ENCODE measurements at places on chromosomes 1 and 21. TPM values are rescaled to one million over a fixed set of nuclear protein-coding genes. Genes with fewer than 3 reads are reported as not detected.

DNA sequence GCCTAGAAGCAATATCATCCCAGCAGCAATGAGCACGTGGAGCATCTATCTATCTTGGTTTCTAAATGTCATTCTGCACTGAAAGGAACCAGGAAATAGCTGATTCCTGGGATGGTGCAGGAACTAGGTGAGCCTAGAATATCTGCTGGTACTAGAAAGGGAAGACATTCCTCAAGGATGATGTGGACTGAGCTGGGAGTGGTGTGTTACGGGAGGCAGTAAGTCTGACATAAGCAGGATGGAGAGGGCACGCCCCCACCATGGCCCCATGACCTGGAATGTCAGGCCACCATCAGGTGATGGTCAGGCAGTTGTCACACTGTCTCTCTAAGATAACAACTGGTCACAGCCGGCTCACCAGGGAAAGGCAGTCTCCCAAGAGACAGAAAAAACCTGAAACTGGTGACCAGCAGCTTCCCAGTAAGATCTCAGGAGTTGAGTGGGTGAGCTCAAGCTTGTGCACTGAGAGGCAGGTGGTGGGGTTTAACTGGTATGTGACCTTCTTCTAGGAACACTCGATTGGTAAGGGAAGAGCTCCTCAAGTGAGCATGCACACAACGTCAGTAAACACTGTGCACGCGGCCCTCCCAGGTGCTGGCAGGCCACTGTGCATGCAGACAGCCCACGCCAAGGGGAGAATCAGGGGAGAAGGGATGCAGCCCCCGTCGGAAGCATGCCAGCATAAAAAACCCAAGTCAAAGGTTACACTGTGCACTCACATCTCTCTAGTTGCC is 148.7 kb downstream of the ADSS2 start:
- DNase-seq = peak; percentile 87

The RHD gene
- total RNA-seq = not detected

DNA sequence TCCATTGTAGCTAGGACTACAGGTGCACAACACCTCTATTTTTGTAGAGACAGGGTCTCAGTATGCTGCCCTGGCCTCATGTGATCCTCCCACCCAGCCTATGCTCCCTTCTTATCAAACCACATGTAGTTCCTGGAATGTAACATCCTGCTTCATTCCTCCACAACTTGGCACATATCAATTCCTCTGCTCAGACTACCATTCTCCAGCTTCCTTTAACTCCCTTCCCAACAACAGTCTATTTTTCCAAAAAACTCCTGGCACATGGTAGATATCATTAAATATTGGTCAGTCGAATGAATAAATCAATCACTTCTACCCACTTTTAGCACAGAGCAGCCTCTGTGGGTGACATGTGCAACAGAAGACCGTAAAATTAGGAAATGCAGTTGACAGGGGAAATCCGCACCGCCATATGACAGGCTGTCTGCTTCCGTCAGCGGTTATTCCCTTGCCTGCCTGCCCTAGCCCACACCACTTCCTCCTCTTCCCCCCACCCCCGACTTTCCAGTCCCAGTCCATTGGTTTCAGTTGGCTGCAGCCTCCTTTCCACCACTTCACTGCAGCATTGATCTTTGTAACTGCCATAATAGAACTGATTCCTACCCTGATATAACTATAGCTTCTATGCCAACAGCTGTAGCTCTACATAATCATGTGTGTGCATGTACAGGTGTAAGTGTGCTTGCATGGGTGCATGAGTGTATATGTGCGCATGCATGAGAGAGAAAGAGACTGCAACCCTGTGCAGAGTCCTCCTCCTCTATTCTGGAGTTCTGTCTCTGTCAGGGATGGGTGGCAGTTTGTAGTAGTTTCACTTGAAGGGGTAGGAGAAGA is 6.8 kb upstream of the AKR1A1 start:
- DNase-seq = peak; percentile 78

DNA sequence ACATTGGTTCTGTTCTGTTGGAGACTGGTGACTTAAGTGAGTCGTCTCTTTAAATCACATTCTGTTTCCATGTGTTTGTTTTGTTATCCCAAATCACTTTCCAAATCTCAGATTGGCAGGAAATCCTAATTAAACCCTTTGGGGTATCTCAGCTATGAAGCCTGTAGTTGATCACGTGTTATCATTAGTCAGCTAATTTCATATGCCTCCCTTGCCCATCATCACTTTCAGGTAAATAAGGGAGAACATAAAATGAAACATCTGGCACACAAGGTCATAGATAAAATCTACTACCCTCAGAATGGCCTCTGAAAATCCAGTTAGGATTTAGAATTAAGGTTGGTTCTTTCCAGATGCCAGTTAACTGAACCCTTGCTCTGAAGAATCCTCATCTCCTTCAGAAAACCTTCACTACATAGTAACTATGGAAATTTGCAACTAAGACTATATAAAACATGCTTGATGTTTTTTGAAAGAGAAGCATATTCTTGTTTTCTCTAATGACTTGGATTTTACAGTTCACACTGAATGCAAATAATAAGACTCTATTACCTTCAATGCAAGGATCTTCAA is 401.5 kb downstream of the DSCAM start:
- DNase-seq = no peak

GRCh38 chr1:82818586-82818985 is 1017.9 kb downstream of the ADGRL2 start:
- no peak for DNase-seq

The CCDC27 gene
- total RNA-seq = not detected

GRCh38 chr1:182069028-182069466 is 7.5 kb upstream of the ZNF648 start:
- peak; percentile 81 for DNase-seq

Measured in kidney (tissue), 22 donors.